Effector memory CD4-positive, alpha-beta T cell (primary cell): ENCODE measurements at places on chromosomes 5 and 9.
A peak's percentile ranks its signal among the peaks of the same experiment; 100 is the strongest.

- peak; percentile 2 for DNase-seq
Observed at GRCh38 chr5:136028782-136029742, at the start of gene TGFBI. TSS of gene TGFBI (plus strand) at chr5:136028988. CDS start at chr5:136029056, 68 bp downstream.

- DNase-seq = no peak
Observed at GRCh38 chr9:7342229-7342628, 457.3 kb downstream of the DMAC1 start.

DNA sequence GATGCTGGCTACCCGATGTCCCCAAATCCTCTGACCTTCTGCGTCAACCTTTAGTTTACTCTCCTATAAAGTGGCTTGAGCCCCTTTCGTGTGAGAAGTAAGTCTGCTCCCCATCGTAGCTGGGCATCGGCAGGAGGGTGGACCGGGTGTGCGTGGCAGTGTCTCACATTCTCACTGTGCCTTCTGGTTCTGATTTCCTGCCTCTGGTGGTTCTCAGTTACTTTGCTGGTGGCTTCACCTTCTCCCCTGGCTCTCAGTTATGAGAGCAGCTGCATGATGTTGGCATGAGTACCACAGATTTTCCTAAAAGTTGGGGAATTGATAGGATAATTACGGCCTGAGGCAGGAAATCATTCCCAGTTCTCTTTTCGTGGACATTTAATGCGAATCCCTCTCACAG lies 47.0 kb upstream of the RPS23 start:
- DNase-seq = no peak

DNA sequence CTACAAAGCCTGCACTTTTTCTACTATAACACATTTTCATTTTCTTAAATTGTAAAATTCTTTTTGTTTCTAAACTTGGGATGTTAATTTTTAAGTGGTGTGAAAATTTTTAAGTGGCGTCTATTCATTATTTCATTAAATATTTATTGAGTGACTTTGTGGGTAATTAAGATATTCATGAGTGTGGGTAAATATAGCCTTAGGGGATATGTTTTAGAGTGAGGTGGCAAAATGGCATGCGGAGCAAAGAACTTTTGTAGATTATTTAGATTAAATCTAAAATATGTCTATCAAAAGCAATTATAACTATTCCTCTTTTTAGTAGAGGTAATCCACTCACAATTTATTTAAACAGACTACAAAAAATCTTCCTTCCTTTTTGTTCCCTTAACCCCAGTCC lies 188.4 kb downstream of the PCSK1 start:
- DNase-seq = no peak

DNA sequence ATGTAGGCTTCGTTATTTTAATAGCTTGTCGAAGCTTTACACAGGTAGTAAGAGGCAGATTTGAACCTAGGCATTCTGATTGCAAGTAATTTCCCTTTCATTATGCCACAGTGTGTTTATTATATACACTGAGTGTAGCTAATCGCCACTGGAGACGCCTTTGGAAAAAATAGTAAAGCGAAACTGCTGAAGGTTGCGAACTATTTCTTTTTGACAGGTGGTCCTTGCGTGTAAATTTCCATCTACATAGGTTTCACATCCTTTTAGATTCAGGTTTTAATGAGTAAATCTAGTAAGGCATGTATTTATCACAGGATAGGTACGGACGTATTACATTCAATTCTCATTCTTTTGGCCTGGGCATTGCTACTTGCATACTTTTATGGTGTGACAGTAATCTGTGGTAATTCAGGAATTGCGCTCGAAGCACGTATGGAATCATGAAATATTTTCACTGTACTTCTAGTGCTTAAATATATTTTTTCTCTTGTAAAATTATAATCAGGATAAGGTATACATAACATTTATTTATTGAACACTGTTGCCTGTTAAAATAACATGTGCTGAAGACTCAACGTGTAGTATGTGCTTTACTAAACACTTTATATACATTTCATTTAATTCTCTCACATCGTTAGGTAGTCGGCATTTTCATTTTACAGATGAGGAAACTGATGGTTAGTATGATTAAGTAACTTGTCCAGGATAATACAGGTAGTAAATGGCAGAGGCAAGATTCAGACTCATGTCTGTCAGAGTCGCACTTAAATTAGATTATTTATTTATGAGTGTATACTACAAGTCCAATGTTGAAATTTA lies 1.8 kb downstream of the MARCHF6 start:
- no peak for DNase-seq

DNA sequence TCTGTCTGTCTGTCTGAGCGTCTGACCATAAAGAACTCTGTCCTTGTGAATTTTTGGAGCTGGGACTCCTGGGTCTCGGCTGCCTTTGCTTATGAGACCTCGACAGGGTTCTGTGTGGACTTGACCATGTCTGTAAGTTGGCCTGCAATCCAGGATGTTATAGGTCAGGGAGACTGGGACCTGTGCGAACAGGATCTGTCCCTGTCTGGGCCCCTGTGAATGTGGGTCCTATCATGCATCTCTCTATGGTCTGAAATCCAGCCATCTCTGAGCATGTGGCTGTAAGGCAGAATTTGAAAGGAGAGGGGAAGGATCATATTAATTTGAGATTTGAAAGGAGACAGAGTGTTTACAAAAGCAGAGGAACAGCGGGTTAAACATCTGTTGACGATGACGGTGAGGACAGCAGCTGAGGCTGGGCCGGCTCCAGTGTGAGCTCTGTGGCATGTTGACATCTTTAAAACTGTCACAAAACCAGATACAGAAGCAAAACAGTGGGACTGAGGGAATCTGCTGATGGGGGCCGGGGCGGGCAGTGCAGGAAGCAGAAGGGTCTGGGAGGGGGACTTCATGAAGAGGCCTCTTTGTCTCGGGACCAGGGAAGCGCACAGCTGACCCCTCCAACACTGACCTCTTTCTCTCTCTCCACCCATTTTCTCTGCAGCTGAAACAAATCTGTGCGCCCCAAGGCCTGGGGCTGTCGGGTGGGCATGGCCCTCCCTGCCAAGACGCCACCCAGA lies 19.1 kb upstream of the MVB12B start:
- DNase-seq = no peak

GRCh38 chr9:13444245-13445102 lies 165.0 kb upstream of the MPDZ start:
- no peak for DNase-seq

DNA sequence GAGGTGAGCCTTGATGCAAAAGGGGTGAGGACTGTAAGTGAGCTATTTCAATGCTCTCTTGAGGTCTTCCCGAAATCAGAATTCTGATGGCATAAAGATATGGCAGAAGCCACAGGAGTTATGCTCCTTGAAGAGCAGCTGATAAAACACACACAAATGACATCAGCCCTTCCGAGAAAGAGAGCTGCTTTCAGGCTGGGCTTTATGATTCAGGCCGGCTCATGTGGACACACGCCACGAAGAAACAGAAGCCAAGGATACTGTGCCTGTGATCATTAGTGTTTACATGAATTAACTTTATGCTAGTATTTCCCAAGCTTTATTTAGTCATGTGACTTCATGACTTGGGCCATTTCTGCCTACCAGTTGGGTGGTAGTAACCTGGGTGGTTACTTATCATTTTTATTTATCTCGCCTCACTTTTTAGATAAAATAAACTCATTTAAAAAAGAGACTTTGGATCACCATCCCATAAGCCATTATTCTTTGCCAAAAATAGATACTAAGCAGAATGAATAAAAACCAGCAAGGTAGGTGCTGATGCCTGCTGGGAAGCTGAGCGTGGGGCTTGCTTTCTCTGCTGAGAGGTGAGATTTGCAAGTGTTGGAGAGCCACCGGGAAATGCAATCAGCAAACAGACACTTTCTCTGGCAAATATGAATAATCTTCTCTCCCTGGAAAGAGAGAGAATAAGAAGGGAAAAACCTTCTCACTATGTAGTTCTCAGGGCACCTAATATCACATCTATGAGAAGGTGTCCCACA lies 73.0 kb upstream of the SLC25A51 start:
- no peak for DNase-seq
